Ovary (tissue), 10 donors: ENCODE measurements at places on chromosomes 2 and 18. TPM values are rescaled to one million over a fixed set of nuclear protein-coding genes. Genes with fewer than 3 reads are reported as not detected.

Gene RGPD4
- not detected for total RNA-seq

DNA sequence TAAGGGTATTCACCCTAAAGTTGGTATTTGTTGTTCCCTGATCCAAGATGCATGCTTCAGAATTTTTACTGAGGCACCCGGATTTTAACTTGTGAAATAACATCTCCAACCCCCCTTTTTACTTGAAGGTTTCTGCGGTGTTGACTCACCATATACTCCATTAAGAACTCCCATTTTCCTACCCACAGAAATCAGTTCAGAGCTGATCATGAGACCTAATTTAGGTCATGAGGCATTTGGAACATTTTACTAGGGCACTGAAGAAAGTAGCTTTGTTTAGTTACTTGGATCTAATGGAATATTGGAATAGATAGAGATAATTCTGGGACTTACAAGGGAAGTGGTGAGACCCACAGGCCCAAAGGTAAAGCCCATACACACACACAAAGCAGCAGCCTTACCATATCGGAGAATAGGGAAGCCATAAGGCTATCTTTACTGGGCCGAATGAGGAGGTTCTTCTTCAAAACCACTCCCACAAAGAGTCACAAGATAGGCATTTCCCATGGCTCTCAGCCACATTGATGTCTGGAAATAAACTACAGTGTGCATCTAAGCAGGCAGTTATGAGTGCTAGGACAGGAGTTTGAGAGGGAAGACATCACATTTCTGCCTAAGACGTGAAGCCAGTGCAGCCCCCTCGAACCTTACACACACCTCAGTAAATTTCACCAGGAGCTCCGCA is 681.0 kb upstream of the LRRTM4 start:
- DNase-seq, result no peak
- no peak overlapping the region for H3K4me3 ChIP-seq
- H3K27ac ChIP-seq, result no peak overlapping the region
- H3K36me3 ChIP-seq, result no peaks in the 10 kb centered on the region

DNA sequence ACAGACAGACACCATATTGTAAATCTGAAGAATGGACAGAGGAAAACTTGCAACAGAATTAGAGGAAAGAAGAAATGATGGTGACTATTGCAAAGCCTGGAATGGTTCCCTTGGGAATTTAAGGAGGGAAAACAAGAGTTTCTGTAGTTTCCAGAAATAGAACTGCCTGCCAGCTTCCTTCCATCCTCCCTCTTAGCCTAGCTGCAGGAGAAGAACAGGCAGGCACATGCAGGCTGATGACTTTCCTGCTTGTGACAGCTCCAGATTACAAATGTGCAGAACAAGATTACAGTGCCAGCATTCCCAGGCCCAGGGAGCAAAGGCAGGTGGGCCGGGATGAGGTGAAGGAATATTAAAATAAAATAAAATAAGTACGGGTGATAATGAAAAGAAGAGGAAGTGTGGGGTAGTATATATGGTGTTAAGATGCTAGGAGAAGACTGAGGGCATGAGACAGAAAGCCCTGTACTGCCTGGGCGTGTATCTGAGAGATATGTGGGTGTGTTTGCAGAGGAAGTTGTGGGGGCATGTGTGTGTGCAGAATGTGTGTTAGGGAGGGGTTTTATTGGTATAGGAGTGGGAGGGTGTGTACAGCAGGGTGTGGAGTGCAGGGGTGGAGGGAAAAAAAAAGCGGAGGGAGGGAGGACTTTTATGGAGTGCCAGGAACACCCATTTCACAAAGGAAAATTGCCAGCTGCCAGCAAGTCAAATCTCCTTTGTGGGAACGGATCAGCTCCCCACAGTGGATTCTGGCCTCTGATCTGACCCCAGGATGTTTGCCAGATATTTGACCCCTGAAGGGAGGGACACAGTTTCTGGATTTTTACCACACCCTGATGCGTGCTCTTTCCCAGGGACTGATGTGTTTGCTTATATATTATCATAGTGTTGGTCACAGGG is 43.9 kb upstream of the NEMP2 start:
- H3K36me3 ChIP-seq, result no peaks in the 10 kb centered on the region
- no peak overlapping the region for H3K27ac ChIP-seq
- H3K4me1 ChIP-seq, result peaks cover 9% of the 10 kb centered on the region
- no peak overlapping the region for H3K4me3 ChIP-seq

GRCh38 chr2:82317012-82317411 is 2012.5 kb upstream of the LRRTM1 start:
- no peak overlapping the region for H3K27ac ChIP-seq
- H3K27me3 ChIP-seq, result no peaks in the 10 kb centered on the region
- H3K4me3 ChIP-seq, result no peak overlapping the region
- no peaks in the 10 kb centered on the region for H3K36me3 ChIP-seq

DNA sequence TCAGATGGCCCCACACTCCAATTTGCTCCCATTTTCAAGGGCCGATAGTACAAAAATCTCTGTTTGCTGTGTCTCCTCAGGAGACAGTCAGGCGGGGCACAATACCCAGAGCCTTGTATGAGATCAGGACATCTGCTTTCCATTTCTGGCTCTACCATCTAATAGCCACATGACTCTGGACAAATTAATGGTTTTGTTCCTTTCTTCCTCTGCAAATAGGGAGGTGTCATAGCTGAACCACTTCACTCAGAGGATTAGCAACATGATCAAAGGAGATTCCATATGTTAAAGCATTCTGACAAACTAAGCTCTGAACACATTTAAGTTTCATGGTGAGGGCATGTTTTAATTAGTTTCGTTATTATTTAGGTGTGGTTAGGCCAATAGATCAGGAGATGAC is 602.1 kb upstream of the SYT4 start:
- DNase-seq, result no peak
- no peaks in the 10 kb centered on the region for H3K36me3 ChIP-seq
- no peak overlapping the region for H3K4me3 ChIP-seq
